ENCODE measurements at places on chromosomes 2 and 18. TPM values are rescaled to one million over a fixed set of nuclear protein-coding genes. Genes with fewer than 3 reads are reported as not detected.

GPR35 gene
- total RNA-seq, result 6.3 TPM

DNA sequence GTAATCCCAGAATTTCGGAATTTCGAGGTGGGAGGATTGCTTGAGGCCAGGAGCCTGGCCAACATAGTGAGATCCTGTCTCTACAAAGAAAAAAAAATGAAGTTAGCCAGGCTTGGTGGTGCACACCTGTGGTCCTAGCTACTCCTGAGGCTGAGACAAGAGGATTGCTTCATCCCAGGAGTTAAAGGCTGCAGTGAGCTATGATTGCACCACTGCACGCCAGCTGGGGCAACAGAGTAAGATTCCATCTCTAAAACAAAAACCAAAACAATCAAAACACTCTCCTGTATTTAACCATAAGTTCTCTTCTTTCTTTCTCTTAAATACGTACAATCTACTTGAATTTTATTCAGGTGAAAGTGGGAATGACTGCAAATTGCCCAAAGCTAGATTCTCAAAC, 33.8 kb upstream of the NEDD4L start:
- H3K36me3 ChIP-seq, result no peaks in the 10 kb centered on the region
- H3K4me3 ChIP-seq, result no peak overlapping the region
- H3K4me1 ChIP-seq, result no peaks in the 10 kb centered on the region
- H3K27ac ChIP-seq, result no peak overlapping the region
- no peaks in the 10 kb centered on the region for H3K27me3 ChIP-seq

GRCh38 chr2:42844901-42845821, 52.8 kb upstream of the HAAO start:
- no peak for DNase-seq
- H3K27me3 ChIP-seq, result no peaks in the 10 kb centered on the region
- H3K4me1 ChIP-seq, result no peaks in the 10 kb centered on the region
- H3K27ac ChIP-seq, result no peak overlapping the region
- no peaks in the 10 kb centered on the region for H3K36me3 ChIP-seq

OSR1 gene
- not detected for total RNA-seq

CNTNAP5 gene
- not detected for total RNA-seq

- no peaks in the 10 kb centered on the region for H3K36me3 ChIP-seq
- peaks cover 6% of the 10 kb centered on the region for H3K4me1 ChIP-seq
- H3K27me3 ChIP-seq, result no peaks in the 10 kb centered on the region
- DNase-seq, result no peak
These were observed 70.6 kb downstream of the CERS6 start for GRCh38 chr2:168526641-168527040.
